PC-3 (cell line): ENCODE measurements at places on chromosomes 5 and 9. TPM values are rescaled to one million over a fixed set of nuclear protein-coding genes. Genes with fewer than 3 reads are reported as not detected.

SLC4A9 gene
- 0.29 TPM in 1 of 2 replicates, not detected in the other for total RNA-seq

CAVIN4 gene
- 0.95 and 1.0 TPM in 2 replicates for total RNA-seq

- DNase-seq: no peak
Observed at GRCh38 chr9:71638627-71639026, 129.7 kb downstream of the CEMIP2 start.

- no peak for DNase-seq
Observed at GRCh38 chr5:157459715-157460599, at the start of gene NIPAL4. Gene NIPAL4, plus strand, starts transcription at chr5:157460213. Its CDS starts 108 bp downstream, at chr5:157460321.

BRD9 gene
- 50.4 and 64.7 TPM in 2 replicates for total RNA-seq
